NCI-H69 (cell line): ENCODE measurements at places on chromosomes 2 and 18.

DNA sequence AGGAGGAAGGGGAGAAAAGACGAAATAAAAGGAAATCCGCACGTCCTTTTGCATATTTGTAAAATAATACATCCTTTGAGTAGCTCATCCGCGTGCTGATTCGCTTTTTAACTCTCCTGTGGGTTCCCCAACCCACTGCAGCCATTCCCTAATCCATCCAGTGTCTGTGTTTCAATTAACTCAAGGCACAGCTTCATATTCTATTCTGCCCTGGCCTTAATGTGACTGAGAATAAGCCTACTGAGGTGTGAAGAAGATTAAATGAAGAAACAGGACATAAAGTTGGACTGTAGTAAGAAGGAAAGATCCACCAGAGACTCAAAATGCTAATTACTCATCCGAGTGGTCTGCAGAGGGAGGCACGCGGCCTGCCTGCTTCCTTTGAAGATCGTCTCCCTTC lies 161.4 kb upstream of the SH3BP4 start:
- no peak for DNase-seq

DNA sequence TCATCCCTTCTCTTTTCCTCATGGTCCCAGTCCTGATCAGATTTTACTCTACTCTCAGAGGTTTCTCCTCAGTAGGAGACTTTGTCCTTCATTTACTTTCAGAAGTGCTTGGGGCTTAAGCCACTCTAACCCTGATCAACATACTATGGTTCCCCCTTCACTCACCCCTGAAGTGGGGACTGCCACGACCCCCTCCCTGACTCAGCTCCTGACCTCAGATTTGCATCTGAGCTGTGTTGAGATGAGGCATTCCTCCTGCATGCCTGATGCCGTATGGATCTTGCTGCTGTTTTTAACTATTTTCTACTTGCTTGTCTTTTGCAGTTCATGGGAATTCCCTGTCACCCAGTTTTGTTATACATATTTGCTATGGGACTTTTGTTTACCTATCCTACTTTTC lies 306.7 kb upstream of the CHST9 start:
- DNase-seq, result no peak

DNA sequence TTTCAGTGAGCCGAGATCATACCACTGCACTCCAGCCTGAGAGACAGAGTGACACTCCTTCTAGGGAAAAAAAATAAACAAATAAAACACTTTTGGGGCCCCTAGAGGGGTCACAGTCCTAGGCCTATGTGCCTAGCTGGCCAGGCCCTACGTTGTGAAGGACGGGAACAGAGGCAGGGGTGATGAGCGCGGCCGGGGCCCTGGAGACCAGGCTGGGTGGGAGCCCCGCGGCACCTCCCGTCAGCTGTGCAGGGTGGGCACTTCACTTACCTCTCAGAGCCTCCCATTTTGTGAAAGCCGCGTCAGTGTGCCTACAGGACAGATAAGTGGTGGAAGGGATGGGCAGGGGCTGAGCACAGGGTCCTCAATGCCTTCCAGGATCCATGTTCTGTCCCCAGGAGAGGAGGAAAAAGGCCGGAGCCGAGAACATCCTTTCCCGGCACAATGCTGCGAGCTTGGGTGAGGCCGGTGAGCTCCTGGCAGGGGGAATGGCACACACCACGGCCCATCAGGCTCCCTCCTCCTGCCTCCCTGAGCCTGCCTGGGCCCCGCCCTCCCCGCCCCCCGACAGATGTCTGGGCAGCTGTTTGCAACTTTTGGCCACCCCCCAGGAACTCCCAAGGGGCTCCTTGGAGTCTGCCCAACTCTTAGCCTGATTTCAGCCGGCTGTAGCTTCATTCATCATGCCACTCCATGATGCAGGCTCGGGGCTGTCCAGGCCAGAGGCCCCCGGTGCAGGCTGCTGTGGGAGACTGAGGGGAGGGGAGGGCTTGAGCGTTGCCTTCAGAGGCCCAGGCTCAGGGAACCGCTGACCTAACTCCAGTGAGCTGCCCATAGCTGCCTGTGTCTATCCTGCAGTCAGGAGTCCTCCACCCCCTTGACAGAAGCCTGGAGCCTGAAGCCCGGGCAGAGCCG lies 196.5 kb downstream of the TFCP2L1 start:
- peak; percentile 84 for DNase-seq

DNA sequence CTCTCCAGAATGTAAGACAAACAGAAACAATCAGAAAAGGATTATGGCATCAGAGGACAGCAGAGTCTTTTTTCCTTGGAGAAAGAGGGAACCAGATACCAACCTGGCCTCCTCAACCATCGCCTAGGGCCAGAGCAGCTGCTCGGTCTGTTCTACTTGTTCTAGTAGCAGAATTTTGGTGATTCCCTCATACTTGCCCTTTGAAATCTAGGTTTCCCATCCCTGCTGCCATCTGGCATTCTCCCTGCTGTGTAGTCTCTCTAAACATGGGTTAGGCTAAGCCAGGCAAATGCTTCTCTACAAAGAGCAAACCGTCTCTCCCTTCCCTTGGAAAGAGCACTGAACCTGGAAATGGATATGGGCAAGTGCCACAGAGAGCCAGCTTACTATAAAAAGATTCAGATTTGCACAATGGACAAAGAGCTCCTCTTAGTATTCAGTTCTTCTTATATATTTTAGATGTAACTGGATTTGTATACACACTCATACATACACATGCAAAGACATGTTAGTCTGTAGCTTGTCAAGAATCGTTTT lies 208.6 kb upstream of the ST6GAL2 start:
- no peak for DNase-seq

DNA sequence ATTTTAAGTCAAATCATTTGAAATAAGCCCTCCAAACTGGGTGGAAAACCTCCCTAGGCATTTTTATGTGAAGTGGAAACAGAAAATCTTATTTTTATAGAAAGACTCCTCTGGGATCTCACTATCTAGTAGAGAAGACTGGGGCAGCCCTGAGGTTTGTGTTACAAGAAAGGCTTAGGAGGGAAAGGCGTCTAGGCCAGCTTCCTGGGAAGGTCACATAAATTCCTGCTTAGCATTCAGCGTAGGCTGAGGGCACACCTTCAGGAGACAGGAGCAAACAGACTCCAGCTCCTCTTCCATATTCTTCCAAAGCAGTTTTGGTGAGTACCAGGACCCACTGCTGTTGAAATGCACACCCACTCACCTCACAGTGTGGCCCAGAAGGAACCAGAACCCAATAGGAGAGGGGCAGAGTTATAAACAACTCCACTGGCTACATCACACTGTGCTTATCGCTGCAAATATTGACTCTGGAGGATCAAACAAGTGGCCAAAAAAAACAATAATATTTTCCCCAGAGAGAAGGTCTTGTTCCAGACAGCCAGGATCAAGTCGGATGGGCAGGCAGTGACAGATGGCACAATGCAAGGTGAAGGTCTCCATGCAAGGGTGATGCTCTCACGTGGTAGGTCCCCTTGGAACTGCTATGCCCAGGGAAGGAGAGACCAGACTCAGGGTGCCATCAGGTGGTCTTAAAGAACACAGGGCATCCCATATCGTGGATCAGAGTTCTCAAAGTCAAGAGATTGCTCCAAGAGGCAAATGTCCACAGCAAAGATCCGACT lies 17.7 kb upstream of the IGFBP2 start:
- DNase-seq, result peak; percentile 50

- DNase-seq, result peak; percentile 55
Observed at GRCh38 chr2:47323009-47323821, 79.7 kb upstream of the MSH2 start.

DNA sequence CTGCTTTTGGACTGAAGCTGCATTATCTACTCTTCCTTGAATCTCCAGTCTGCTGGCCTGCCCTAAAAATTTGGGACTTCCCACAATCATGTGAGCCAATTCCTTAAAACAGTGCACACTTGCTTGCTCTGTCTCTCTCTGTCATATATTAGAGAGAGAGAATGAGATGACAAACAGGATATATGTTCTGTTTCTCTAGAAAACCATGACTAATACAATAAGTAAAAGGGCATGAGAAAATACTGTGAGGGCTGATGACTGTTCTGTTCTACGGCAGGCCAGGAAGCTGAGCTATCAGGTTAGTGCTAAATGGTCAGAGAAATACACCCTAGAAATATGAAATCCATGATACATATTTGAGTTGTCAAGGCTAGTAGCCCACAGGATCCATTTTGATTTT lies 1896.8 kb upstream of the CELF4 start:
- no peak for DNase-seq

GRCh38 chr2:33208400-33208799 lies 261.6 kb downstream of the LTBP1 start:
- peak; percentile 4 for DNase-seq

DNA sequence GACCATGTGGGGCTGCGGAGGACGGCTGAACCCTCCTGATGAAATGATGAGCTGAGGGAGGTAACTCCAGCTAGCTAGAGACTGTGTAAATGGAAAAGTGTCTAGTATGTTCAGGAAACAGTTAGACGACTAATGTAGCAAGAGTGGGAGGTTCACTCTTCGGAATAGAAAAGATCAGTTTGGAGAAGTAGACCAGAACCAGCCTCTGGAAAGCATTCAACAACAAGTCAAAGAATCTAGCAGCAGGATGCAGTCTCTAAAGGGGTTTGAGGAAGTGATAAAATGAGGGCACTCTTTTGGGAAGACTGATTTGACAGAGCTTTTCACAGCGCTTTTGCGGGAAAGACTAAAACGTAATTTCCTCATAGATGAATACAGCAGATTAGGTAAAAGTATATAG lies 79.6 kb downstream of the GAREM1 start:
- DNase-seq, result no peak

DNA sequence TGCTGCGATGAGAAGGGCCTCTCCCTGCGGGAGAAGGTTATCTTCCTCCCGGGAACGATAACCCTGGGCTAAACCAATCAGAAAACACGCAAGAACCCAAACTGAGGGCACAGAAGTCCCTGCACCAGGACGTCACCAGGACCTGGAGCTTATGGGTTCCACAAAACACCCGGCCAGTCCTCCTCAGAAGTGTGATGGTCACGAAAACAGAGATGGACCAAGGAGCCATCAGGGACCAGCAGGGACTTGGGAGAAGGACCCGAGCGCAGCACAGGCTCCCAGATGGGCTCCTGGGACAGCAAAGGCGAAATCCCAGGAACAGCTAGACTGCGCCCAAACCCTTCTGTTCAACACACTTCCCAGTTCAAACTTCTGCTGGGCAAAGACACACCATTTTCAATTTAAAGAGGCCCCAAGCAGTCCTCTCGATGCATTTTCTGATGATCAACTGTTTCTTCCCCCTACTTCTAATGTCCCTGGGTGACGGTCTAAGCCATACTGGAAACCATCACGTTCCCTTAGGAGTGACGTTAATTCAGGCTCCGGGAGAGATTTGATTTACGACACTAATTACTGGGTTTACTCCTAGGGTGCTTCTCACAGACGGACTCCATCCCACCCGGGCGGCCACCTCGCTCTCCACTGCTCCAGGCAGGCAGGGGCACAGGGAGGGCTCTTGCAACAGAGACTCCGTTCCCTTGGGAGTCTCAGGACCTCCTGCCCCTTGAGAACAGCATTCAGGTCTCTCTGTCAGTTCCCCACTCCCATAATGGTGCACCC lies 29.2 kb downstream of the ZNF516 start:
- DNase-seq, result peak; percentile 68
